ENCODE measurements at places on chromosomes 4 and X.

DNA sequence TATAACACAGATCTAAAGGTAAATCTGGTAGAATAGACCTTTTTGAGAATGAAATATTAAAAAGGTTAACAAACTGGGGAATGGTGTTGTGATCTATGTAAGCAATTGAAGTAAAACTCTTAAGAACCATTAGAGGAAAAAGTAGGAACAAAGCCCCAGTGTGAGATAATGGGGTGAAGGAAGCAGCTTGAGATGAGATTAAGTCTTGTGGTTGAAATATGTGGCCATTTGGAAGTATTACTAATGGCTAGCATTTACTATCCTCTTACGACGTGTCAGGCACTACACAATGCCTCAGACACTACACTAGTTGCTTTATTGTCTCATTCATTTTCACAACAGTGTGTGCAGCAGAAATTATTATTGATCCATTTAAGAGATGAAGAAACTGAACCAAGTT lies 25.9 kb upstream of the NDNF start:
- DNase-seq = no peak

DNA sequence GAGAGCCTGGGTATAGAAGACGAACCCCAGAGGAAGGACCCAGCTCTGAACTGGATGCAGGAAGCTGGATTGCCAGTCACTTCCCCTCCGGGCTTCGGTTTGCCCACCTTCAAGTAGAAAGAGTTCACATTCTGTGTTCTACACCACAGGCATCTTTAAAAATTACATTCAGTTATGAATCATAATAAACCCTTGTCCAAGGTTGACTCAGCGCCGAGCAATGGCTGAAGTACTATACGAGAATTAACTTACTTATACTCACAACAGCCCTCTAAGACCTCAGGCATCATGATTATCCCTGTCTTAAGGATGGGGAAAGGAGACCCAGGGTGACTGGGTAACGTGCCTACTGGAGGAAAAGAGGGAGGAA lies 72.5 kb downstream of the EVC2 start:
- DNase-seq = no peak

GRCh38 chr4:71406459-71406963 lies 67.7 kb downstream of the SLC4A4 start:
- no peak for DNase-seq

DNA sequence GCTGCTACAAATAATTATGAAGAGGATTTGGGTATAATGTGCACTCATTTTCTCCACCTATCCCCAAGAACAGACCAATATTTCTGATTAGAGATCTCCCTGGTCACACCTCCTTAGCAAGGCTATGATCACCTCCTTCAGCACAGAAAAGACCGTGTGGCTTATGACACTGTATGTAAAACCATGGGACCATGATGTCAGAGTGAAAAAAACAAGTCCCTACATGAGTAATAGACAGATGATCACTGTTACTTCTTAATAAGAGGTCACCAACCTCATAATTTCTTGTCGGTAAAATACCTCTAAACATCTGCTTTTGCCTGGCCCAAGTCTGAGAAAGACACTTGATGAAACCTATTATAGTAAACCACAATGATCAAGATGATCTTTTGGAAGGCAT lies 330.6 kb upstream of the F9 start:
- DNase-seq = no peak

- DNase-seq = no peak
Measured at GRCh38 chr4:177308125-177308524, 1.5 kb upstream of the NEIL3 start.

Data from NCI-H1417 treated with DMSO at 0.1 percent for 48 hours (cell line).